Heart right ventricle (tissue), 16 donors: ENCODE measurements at places on chromosomes 2 and 18. TPM values are rescaled to one million over a fixed set of nuclear protein-coding genes. Genes with fewer than 3 reads are reported as not detected.
A peak's percentile ranks its signal among the peaks of the same experiment; 100 is the strongest.

Gene ARHGAP25
- polyA plus RNA-seq, result 6.8 TPM

Gene NXPH2
- not detected for polyA plus RNA-seq

Gene KLHL30
- 3.0 TPM for polyA plus RNA-seq

Gene NEURL3
- polyA plus RNA-seq, result 0.22 TPM

DNA sequence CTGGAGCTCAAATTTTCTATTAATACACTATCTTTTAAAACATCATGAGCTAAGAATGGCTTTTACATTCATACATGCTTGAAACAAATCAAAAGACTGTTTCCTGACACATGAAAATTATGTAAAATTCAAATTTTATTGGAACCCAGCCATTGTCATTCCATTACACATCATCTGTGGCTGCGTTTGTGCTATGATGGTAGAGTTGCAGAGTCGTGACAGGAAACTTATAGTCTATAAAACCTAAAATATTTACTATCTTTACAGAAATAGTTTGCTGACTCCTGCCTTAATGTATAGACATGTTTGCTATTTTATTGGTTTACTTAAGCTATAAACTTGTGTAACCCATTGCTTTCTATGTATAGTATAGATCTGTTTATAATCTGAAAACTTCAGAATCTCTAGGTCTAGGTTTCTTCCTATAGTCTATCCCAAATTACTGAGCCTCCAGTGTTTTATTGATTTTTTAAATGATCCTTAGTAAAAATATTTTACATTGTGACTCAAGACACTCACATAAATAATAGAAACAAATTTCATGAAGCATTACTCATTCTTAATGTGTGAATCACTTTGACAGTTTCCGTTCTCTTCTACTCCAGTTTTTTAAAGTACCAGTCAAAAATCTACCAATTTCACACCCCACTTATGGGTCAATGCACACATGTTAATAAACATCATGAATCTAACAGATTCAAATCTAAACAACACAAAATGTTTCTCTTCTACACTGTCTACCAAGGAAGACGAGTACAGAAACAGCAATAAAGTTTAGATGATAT is 26.4 kb upstream of the MRPL19 start:
- DNase-seq, result no peak

GRCh38 chr18:58714259-58714658 is 43.0 kb downstream of the MALT1 start:
- no peak for DNase-seq

GRCh38 chr2:627340-627709 is 49.9 kb downstream of the TMEM18 start:
- DNase-seq, result no peak

DNA sequence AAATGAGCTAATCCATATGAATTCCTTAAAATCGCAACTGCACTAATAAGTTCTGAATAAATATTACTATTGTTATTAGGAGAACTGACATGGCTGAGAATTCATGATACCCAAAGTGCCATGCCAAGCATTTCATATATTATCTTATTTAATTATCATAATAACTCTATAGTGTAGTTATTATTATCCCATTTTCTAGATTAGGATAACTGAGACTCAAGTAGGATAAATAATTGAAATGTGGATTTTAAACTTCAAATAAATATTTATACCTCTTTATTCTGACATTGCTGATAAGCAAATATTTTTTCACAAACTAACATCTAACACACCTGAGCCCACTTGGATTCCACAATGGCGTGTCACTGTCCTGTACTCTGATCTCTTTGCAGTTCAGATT is 492.7 kb downstream of the IRS1 start:
- DNase-seq, result no peak

DNA sequence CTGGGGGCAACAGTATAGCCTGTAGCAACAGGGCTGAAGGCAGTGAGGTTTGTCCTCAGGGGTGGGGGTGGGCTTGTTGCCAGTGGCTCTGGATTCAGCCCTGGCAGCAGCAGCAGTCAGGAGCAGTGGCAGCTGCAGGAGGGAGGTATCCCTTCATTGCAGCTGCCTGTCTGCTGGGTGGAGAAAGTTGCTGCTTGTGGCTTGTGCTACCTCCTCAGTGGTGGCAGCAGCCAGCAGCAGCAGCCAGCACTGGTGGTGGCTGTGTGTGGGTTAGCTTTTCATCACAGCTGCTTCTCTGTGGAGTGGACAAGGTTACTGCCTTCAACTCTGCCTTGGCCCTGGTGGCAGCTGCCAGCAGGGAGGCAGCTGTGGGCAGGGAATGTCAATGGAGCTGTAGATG is 94.9 kb downstream of the ARL6IP6 start:
- DNase-seq, result no peak

DNA sequence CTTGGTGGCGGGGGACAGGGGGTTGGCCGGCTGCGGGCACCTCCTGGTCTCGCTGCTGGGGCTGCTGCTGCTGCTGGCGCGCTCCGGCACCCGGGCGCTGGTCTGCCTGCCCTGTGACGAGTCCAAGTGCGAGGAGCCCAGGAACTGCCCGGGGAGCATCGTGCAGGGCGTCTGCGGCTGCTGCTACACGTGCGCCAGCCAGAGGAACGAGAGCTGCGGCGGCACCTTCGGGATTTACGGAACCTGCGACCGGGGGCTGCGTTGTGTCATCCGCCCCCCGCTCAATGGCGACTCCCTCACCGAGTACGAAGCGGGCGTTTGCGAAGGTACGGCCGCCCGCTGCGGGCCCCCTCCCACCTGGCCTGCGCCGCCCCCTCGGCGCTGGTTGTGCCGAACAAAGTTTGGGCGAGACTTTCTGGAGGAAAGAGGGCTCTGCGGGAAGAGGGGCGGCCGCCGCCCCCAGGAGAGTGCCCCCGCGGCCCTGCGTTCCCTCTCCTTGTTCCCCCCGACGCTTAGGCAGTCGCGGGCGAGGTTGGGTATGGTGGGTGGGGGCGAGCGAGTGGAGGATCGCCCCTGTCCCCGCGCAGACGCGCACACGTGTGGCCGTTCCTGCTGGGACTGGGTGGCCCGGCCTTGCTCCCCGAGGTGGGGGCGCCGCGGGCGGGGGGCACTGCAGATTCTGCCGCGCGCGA is 866 bp downstream of the CRIM1 start:
- peak; percentile 38 for DNase-seq

GRCh38 chr2:53233759-53234547 is 533.7 kb upstream of the CHAC2 start:
- DNase-seq, result no peak

DNA sequence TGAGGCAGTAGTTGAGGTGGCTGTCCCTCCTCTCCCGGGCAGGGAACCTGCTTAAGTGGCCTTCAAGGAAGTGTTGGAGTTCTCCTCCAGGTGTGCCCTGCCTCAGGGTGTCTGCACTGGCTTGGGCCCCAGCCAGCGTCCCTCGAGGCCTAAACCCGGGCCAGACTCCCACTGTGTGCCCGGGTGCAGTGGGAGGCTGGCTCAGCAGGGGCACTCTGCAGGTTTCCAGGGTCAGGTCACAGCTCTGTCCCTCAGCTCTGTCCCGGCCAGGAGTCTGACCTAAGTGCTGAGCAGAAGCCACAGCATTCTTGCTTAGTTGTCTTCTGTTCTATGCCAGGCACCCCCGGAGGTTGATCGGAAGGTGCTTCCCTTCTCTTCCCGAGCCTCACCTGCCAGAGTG is 69.0 kb upstream of the OTOS start:
- DNase-seq, result no peak

DNA sequence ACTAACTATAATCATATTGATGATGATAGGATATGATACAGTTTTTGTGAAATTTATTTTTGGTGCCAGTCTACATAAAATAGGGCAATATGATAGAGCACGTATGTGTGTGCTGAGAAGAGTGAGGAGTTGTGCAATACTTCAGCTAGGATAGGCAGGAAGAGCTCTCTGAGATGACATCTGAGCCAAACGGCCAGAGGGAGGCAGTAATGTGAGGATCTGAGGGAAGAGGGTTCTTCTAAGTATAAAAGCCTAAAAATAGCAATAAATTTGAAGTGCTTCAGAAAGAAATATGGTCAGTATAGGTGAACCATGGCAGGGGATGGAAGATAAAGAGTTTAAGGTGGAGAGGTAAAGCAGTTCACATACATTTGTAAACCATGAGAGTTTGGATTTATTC is 102.5 kb downstream of the OLA1 start:
- DNase-seq, result no peak

DNA sequence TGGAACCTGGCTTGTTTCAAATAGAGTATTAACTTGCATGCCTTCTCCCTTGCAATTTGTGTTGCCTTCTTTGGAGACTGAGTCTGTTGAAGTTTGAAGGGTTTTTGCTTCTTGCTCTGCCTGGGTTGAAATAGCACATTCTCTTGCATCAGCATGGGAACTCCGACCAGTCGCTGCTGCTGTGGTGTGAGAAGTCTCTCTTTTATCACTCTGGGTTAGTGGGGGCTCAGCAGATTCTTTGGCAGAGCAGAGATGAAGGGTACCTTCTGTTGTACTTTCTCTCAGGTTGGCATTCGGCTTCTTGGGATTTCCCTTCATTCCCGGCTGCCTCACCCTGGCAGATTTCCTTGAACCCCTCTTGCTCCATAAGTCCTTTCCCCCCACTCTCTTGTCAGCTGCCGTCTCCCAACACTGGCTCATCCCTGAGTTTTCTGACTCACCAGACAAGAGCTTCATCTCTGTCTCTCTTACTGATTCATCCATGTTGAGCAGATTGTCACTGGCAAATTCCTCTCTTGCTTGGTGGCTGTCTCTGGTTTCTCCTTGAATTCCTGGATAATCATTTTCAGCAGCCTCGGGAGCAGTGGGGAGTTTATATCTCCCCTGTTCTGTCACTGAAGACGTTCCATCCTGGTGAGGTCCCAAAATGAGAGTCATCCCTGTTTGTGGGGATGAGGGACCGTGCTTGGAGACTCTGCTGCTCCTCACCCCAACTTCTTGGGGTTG is 49.9 kb downstream of the ALPK2 start:
- no peak for DNase-seq

GRCh38 chr2:218822622-218823021 is 9.0 kb downstream of the PRKAG3 start:
- DNase-seq, result no peak

DNA sequence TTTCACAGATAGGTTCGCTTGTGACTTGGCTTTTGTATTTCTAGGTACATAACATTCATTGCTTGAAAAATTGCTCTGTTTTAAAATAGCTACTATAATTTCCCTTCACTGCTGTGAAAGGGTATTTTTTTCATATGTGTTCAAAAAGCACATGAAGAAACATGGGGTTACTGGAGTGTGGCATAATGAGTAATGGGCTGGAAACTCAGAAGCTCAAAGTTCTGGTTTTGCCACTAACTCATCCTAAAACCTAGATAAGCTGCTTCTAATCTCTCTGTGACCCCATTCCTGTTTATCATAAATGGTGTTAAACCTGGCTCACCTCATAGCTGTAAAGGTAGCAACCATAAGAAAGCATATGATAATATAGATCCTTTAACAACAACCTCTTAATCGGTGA is 319.3 kb downstream of the PTPRM start:
- DNase-seq, result no peak

DNA sequence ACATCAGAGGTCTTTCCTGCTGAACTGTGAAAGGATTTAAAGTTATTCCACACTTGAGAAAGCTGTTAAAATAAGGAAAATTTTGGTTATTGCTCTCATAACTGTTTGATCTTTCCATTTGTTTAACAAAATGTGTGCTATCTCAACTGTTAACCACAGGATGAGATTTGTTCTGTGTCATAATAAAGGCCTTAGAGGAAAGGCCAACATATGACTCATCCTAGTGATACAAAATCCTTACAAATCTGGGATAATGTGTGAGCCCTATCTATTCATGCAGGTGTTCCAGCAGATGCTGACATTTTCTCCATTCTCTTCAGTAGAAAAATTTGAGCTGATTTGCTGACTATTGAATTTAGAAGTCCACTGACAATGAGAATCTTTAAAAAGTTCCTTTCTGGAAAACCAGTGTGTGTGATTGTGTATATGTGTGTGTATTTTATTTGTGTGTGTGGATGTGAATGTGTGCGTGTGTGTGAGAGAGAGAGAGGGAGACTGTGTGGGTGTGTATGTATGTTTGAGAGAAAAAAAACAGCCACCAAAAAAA is 1111.9 kb upstream of the GYPC start:
- DNase-seq, result no peak

- DNase-seq, result no peak
Measured at GRCh38 chr2:124959581-124959980, 934.5 kb downstream of the CNTNAP5 start.

DNA sequence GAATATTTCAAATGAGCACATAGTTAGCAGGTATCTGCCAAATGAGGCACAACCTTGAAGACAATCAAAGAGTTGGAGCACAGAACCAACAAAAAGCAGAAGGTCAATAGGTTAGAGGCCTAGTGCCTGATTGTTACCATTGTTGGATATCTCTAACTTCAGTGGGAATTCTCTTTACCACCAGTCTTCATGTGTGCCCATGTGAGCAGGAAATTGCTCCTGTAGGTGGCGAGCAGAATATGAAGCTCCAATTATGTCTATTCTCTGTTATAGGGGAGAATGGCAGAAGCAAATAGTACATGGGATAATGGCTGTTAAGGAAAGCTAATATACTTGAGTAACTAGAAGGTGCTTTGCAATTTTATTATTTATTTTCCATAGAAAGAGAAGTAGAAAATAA is 14.9 kb upstream of the ZNF385B start:
- DNase-seq, result no peak

DNA sequence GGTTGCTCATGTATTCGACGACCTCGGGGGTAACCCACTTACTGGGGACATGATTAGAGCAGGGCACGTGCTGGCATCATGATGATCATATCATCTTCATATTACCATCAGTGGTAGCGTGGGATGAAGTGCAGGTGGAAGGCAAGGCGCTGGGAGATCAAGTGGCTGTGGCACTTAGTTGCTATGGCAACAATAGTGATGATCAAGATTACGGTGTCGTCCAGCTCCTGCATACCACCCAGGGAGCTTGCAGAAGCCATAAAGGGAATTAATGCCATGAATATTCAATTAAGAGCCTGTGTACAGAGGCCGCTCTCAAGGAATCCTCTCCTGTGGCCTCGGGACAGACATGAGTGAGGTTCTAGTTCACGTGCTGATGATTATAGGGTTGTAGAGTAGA is 237.2 kb upstream of the COPS8 start:
- no peak for DNase-seq

DNA sequence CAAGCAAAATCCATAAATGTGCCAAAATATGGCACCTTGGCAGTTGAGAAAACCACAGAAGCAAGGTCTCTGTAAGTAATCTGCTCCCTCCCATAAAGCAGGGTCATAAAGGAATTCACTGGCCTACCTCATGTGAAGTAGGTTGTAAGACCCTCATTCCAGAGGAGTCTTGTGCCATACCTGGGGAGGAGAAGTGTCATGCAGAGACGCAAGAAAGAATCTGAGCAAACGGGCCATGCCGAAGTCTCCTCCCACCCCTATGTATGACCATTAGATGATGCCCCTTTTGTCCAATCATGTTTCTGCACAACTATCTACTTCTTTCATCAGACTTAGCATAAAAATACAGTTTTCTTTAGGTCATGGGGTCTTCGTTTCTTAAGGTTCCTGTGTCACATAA is 14.6 kb downstream of the NMUR1 start:
- no peak for DNase-seq

GRCh38 chr2:32289165-32289999 is 11.7 kb downstream of the YIPF4 start:
- no peak for DNase-seq

DNA sequence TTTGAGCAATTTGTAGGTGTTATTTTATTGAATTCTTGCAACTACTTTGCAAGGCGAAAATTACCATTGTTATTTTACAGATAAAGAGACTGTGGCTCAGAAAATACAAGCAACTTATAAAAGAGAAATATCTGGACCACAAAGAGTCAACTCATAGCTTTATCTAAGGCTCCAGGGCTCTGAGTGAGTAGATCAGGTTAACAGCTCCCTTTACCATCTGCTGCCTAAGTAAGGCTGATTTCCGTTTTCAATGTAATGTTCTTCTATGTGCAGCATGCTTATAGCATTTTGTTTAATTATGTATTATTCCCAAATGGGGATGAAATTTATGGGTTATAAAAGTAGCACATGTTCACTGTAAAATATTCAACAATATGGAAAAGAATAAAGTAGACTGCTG is 299.1 kb upstream of the TNP1 start:
- DNase-seq, result no peak
